ENCODE measurements at places on chromosomes 4 and X. TPM values are rescaled to one million over a fixed set of nuclear protein-coding genes. Genes with fewer than 3 reads are reported as not detected.

The FAM47A gene
- not detected for total RNA-seq

The ZDHHC15 gene
- 2.6 TPM for total RNA-seq

The MTNR1A gene
- not detected for total RNA-seq

The AADAT gene
- total RNA-seq, result 1.5 TPM

The MAPK10 gene
- total RNA-seq, result 9.8 TPM

The DMD gene
- total RNA-seq, result 137 TPM

DNA sequence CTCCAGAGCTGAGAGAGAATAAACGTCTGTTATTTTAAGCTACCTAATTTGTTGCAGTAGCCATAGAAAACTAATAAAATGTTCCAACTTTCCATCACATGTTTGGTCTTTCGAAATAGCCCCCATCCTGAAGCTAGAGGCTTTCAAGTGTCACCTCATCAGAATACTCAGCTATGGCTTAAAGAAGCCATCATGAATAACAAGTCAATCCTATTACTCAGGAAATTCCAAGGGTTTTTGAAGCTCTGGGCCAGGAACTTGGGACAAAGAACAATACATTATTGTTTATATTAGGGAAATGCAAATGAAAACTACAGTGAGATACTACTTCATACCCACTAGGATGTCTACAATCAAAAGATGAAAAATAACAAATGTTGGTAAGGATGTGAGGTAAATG, 42.2 kb downstream of the TBCK start:
- no peak for DNase-seq

DNA sequence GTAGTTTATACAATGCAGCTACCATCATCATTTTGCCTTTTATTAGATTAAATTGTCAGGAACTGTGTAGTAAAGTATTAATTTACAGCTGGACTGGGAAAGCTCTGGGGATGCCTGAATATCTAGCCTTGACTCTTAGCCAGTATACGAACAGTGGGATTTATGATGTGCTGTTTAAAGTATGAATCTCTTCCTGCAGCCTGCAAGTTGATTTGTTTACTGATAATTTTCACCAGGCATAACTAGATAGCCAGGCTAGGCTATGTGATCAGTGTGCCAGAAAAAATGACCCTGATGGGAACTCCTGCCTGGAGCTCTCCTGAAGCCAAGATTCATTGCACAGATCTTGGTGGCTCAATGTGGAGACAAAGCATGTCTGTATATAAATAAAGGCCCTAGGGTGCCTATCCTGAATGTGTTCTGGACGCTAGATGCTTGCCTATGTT, 119.2 kb downstream of the SCLT1 start:
- no peak for DNase-seq

DNA sequence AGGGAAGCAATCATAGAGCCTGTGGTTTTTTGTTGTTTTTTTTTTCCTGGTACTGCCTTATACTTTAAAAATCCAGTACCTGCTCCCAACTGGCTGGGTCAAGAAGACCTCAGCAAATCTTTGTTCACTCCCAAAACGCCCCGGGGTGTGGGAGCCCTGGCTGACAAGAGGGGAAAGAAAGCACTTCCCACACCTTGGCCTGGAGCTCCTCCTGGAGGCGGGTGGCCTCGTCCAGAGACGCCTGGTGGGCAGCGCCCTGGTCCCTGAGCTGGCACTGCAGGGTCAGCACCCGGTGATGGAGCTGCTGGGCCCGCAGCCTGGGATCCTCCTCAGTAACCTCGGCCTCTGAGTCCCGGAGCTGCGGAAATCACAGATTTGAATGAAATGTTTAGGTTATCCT, 38.2 kb downstream of the C4orf50 start:
- no peak for DNase-seq

DNA sequence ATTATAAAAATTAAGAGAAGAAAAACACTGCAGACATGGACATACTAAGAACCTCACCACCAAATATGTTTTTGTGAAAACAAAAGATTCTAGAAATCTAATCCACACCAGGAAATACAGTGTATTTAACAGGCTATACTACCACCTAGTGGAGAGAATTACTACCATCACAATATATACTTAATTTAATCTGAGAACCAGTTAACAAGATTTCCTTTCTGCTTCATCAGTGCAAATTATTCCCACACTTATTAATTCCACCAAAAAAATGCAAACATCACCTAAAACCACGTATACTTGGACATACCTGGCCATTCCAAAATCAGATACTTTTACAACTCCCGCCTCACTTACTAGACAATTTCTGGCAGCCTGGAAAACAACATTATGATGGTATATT, 7.0 kb upstream of the TXK start:
- DNase-seq, result no peak

GRCh38 chr4:145623831-145624230, 4.6 kb downstream of the MMAA start:
- no peak for DNase-seq

DNA sequence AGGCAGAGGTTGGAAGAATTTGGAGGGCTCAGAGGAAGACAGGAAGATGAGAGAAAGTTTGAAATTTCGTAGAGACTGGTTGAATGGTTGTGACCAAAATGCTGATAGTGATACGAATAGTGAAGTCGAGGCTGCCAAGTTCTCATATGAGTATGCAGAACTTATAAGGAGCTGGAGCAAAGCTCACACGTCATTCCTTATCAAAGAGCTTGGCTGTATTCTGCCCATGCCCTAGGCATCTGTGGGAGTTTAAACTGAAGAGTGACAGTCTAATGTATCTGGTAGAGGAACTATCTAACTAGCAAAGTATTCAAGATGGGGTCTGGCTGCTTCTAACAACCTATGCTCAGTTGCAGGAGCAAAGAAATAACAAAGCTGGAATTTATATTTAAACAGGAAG, 102.1 kb downstream of the PCDH18 start:
- no peak for DNase-seq

DNA sequence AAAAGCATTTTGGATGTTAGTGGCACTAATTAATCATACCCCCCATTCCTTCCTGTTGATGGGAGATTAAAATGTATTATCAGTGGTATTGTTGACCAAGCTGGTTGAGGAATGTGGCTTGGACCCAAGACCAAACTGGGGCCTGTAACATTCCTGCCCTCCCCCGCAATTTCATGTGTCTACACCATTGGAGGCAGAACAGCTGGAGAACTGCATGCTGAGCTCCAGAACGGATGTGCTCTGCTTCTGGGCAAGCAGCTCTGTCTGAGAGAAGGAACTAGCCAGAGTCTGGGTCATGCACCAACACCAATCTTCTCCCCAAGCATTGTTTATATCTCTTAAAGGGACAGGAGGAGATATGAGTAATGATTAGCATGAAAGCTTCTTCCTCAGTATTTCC, 185.5 kb downstream of the CEP135 start:
- peak; percentile 56 for DNase-seq

Data from left cardiac atrium (tissue), 4 donors.